ENCODE measurements at places on chromosomes 7 and 10.

- DNase-seq = no peak
Observed at GRCh38 chr7:2371329-2371728, 16.7 kb downstream of the EIF3B start.

DNA sequence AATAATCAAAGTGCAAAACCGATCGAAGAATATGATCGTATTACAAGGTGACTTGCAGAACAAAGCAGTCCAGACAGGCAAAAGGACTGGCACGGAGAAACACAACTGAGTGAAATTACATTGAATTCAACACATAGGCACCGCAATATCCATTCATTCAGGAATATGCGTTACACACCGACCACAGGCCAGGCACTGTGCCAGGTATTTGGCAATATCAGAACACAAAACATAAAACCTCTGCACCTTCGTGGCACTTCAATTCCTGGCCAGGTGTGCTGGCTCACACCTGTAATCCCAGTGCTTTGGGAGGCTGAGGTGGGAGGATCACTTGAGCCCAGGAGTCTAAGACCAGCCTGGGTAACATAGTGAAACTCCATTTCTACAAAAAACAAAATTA is 187.9 kb downstream of the DIP2C start:
- DNase-seq = no peak

DNA sequence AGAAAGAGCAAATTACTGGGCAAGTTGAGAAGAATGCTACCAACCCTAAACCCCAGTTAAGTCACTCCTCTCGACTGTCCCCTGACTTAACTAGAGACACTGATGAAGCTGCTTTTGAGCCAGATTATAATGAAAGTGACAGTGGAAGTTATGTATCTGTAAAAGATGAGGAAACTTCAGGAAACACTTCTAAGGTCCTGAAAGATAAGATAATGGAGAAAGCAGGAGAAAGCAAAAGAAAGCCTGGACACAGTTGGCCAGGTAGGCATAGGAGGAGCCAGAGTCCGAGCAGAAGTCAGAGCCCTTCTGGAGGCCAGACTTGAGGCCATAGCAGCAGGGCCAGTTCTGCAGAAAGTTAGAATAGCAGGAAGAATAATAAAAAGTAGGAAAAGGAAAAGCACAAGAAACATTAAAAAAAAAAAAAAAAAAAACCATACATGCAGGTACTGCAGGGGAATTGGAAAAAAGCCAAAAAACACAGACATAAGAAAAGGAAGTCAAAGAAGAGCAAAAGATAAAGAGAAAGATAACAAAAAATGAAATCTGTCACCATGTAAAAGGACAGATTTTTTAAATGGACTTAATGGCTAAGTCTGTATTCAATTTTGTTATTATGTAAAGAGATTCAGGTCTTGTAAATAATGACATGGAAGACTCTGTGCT is 101.0 kb upstream of the KCNMA1 start:
- no peak for DNase-seq

DNA sequence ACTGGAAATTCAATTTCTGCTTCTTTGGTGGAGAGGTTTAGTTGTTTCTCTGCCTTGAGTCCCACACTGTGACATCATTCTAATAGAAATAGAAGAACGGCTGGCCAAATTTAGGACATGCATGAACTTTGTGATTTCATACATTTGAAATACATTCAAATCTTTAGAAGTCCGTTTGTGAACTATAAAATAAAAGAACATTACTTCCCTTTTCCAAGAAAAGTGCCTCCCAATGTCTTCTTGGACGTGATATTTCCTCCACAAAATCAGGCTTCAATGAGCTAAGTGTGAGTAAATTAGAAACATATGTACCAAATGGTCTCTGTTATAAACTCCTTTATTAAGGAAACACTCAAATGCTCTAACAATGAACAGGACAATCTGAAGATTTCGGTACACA is 314.5 kb upstream of the AKR1E2 start:
- no peak for DNase-seq

DNA sequence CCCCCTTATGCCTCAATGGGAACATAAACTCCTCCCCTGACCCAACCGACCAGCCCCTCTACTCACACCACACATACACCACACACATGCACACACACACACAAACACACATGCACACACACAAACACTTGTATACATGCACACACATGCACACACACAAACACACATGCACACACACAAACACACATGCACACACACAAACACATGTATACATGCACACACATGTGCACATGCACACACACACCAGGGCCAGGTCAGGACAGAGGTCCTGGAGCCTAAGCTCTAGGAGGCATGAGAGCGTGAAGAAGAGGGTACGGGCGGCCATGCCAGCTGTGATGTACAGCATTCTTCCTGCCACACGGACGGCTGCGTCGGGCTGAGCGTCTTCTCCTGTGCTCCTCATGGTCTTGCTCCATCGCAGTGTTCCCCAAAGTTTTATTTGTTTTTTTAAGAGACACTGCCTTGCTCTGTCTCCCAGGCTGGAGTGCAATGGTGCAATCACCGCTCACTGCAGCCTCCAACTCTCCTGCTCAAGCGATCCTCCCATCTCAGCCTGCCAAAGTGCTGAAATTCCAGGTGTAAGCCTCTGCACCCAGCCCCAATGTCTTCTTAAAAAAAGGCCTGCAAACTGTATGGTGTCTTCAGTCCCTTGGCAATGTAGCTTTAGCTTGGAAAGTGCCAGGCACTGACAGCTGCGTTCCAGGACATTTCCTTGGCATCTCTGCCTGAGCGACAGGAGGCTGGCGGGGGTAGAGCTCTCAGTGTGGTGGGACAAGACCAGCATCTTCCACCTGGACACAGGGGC is 38.8 kb upstream of the INPP5A start:
- DNase-seq = no peak

DNA sequence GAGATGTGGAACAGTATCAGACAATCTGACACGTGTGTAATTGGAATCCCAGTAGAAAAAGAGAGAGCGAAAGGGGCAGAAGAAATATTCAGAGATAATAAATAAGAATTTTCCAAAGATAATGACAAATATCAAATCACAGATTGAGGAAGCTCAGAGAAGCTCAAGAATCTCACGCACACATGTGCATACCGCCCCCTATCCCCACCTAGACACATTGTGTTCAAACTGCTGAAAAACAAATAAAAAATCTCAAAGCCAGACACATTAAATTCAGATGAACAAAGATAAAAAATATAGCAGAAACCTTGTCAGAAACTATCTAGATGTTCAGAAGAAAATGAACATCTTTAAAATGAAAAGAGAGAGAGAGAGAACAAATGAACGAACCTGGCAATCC is 17.2 kb downstream of the SFR1 start:
- DNase-seq = no peak

DNA sequence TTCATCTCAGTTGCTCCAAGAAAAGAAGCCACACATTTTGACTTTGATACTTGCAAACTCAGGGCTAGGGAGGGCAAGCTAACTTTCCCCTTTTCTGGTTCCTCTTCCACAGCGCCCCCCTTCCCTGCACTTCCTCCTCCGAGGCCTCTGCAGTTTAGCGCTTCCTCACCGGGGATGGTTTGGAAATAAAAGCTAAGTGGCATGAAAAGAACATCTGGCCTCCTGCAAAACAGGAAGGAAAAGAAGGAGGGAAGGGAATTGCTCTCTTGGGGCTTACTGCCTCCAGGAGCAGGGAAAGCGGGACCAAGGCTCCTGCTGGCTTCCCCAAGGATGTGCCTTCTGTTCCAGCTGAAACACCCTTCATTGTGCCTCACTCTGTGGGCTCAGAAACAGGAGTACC is 42.3 kb downstream of the PRKCQ start:
- no peak for DNase-seq

DNA sequence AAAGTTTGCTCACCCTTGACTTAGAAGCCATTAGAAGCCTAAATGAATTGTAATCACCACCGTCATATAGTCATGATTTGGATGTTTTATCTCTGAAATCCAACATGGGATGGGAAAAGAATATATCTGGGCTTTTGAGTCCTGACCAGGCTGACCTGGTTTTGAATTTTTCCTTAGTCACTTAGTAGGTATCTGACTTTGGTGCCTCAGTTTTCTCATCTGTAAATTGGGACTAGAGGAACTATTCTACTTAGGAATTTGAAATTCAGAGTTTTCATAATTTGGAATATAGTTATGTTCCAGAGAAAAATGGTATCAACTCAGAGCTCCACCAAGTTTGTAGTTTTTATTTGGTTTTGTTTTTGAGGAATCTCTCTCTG is 40.9 kb downstream of the SHOC2 start:
- no peak for DNase-seq

DNA sequence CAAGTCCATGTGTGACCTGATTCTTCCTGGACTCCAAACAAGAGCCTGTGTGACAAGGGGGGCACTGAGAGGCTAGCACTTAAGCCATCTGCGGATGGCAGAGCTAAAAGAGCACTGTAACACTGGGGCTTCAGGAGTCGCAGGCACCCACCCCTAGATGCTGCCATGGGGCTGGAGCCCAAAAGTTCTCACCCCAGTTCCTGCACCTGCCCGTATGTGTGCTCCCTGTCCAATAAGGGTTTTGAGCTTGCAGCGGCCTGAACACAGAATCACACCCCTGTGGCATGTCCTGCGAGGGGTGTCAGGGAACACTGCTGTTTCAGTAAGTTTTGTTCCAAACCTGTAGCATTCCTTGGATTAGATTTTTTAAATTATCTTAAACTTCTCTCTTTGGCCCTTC is 53.2 kb upstream of the GPR37 start:
- DNase-seq = no peak

DNA sequence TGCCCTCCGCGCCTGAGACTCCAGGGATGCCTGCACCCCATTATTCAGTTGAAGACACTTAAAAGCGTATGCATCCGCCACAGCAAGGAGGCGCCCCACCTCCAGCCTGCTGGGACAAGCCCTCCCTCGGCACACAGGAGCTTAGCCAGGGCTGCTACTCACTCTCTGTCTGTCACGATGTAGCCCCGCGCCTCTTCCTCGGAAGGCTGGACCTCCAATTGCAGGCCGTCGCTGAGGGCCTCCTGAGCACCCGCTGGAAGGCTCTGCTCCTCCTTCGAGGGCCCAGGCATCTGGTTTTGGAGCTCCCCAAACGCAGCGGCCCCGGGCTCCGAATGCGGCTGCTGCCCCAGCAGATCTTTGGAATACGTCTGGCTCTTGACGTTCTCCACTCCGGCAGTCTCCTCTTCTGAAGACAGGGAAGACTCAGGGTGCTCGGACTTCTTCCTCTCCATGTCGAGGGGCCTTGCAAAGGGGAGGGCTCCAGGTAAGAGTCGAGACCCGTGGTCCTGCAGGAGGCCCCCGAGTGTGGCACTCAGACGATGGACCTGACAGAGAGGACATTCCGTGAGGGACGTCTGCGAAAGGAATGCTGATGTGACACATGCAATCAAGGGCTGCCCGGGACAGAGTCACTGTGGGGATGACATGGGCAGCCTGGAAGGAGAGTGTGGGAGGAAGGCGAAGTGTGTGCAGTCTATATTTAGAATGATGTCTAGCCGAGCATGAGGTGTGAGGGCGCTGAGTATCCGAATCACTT is 453.9 kb downstream of the PTPRN2 start:
- no peak for DNase-seq

DNA sequence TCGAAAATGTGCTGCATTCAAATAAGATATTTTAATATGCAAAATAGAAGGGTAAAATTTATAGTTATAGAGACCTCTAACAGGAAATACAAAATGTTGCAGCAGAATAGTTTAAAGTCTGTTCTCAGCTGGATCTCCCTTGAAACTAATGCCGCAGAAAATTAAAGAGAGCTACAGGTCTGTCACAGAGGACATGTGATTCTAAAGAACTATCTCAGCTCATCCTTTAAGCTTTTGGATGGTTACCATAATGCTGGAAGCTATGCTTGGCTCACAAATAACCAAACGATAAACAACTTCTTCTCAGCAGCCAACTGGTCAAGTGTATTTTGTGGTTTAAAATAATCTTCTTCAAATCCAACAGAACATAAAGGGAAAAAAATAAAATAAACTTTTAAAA is 353.0 kb downstream of the PARD3 start:
- no peak for DNase-seq

DNA sequence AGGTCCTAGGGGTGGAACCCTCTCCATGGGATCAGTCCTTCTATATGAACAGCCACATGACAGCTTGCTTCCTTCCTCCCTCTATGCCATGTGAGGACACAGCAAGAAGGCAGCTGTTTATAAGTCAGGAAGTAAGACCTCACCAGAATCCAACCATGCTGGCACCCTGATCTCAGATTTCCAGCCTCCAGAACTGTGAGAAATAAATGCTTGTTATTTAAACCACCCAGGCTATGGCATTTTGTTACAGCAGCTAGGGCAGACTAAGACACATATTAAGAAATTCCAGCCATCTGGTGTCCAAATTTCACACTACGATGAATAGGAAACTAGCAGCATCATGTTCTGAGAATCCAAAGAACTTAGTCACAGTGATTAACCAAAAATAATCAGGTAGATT is 140.1 kb downstream of the ZFAND4 start:
- DNase-seq = no peak

- no peak for DNase-seq
Observed at GRCh38 chr10:9301554-9301953, 1247.1 kb downstream of the GATA3 start.

DNA sequence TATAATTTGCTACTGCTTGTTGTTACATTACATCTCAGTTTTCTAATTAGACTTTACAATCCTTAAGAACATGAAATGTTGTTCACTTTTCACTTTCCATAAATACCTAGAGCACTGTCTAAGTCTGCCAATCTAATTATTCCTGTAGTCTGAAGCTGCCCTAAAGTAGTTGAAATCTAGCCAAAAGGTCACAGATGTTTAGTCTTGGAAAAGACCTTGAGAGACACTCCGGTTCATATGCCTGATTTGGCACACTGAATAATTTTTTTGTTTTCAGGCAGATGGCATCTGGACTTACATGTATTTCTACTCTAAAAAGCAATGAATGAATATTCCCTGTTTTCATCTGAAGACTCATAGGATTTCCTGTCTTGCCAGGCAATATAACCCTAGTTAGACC is 359.1 kb downstream of the ANKRD7 start:
- peak; percentile 85 for DNase-seq

GRCh38 chr10:36903040-36903439 is 222.4 kb upstream of the ANKRD30A start:
- DNase-seq = no peak

DNA sequence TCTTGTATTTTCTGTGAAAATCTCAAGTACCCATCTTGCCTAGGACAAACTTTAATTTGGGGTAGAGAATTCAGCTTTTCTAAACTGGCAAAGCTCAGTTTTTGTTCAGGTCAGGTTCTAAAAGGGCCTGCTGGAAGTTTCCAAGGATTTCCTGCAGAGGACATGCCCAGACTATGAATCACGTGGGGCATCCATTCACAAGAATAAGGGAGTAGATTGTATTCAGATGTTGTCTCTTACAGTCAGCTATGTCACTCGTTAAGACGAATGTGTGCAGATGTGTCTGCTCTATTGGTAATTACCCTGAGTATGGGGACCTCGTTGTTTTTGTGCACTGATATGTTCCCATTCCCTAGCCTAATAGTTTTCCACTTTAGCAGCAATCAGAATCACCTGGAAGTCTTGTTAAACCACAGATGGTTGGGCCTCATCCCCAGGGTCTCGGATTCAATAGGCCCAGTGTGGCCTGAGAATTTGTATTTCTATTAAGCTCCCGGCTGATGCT is 81.0 kb upstream of the ITPRID1 start:
- DNase-seq = no peak
